ENCODE measurements at places on chromosomes 7 and 10.
A peak's percentile ranks its signal among the peaks of the same experiment; 100 is the strongest.

DNA sequence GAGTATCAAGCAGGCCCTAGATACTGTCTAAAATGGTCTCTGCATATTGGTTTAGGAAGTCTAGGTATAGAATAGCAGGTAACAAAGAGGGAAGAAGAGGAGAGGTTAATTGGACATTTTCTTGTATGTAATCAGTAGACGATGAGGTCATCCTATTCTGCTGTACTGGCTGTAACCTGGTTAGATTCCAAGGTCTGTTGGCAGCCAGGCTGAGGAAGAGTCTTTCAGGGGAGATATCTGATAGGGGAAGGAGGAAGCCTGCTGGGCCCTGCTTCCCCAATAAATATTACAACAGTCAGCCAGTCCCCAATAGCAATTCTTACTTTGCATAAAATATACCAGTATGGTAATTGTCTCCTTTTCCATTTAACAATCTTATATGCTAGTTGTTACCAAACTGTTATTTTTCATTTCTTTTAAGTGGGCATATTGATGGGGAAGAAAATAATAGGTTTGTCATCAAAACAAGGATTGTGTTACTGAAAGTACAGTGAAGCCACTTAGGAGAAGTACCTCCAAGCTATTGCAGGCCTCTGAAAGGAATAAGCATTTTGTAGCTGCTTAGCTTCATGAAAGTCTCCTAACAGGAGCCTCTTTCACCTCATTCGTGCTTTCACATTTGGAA lies 186.4 kb downstream of the LRRC4 start:
- DNase-seq: peak; percentile 29

DNA sequence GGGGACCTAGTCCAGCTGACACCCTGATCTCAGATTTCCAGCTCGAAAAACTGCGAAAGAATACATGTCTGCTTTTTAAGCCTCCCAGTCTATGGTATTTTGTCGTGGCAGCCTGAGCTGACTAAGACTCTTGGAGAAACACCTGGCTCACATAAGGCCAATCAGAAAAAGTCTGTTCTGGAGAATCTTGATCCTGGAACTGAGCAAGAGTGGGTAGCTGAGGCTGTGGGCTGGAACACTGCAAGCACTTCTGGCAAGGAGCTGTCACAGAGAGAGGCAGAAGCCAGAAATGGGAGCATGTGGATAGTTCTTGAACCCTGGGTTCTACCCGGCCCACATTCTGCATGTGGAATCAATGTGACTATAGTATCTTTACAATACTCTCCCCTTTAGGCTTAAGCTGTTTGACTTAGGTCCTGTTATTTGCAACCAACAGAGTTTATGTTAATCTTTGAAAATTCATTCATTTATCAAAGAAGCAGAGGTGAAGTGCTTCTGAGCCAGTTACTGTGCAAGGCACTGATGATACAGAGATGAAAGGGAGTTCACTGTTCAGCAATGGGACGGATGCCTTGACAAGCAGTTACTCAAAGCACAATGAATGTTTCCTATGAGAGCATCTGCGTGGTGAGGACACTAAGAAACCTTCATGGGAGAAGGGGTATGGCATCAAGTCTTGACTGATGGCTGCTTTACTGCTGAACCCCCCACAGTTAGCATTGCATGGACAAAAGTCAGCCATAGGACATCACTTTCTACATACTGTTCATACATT lies 4.4 kb upstream of the C10orf90 start:
- no peak for DNase-seq

DNA sequence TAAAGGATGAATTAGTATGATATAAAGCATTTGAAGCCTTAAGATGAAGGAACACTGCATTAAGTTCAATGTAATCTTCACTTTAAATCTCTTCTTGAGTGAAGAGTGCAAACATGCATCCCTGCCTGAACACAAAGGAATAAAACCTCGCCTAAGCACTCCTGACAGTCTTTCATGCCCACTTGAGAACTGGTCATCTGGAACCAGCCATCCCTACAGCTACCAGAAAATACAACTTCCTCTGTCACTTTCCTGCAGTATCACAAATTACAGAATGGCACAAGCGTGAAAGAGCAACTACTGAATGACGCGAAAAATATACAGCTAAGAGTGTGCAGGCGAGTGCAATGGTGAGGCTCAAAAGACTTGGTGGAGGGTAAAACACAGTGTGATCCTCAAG lies 1079.9 kb downstream of the CNTNAP2 start:
- no peak for DNase-seq

GRCh38 chr7:114802632-114803031 lies 119.3 kb upstream of the MDFIC start:
- no peak for DNase-seq

DNA sequence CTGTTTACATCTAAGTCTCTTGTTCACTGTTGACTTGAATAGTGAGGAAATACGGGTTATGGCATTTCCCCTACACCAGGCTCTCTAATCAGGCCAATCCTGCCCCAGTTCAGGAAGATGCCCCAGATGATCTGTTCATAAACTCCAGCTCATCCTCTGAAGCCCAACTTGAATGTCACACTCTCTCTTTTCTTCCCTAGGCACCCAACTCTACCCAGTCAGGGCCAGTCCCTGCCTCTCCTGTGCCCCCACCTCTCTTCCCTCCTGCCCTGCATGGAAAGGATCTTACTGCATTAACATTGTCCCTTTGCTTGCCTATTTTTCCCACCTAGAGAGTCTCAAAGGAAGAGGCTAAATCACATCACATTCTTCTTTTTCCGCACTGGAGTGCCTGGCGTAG lies 10.6 kb upstream of the TRPV6 start:
- DNase-seq: no peak

DNA sequence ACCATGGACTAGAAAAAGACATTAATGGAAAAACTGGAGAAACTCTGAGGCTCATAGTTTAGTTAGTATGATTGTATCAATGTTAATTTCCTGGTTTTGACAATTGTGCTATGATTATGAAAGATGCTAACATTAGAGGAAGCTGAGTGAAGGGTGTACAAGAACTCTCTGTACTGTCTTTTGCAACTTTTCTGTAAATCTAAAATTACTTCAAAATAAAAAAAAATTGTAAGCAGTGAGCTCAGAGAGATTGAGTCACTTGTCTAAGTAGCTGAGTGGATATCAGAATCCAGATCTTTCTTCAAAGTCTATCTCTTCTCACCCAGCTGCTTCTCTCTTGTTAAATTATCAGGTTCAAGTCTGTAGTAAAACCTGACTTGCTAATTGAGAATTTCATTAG lies 181.1 kb downstream of the PLCE1 start:
- no peak for DNase-seq

DNA sequence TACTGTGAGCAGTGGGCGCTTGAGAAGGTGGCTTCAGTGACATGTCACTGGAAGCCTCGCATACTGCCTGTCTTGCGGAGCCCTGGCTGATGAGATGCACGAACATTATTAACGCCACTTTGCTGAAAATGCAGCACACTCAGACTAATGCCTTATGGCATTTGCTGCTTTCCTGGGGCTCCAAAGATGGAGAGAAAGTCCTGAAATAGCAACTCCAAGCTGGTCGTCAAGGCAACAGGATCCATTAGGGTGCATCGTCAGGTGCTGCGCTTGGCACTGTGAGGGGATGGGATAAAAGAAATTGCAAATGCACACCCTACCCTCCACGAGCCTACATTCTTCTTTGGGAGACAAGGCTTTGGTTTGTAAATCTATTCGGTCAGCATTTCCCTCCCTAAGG lies 592.5 kb downstream of the TYW1 start:
- DNase-seq: no peak

- DNase-seq: no peak
Observed at GRCh38 chr7:30154111-30154587, 19.4 kb downstream of the MTURN start.

DNA sequence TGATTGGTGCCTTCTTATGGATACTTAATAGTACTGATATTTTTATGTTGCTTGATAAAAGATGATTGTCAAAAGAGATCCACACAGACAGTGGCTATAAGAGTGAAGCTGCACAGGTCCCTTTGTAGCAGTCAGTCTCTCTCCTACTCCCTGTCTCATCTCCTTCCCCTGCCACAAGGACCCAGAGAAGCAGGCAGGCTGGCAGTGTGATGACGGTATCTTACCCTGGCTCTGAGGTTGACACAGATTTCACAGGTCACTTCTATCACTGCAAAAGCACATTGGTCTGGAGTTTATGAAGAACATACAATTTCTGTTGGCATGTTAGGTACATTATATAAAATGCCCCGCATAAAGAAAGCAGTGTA lies 64.4 kb upstream of the AHR start:
- DNase-seq: no peak

- DNase-seq: no peak
Observed at GRCh38 chr7:159004411-159004810, 140.3 kb downstream of the VIPR2 start.

DNA sequence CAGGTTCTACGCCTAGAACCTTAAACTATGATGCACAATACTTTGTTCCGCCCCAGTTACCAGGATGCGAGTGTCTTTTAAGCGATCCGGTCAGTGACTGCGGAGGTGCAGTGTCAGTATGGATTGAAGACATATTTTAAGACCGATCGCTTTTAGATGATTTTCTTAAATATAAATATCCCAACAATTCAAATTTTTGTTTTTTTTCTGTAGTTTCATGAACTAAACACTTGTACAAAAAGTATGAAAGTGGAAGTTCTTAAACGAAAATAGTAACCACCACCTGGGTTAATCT lies 835 bp downstream of the COMMD3 start:
- DNase-seq: no peak

GRCh38 chr10:1754506-1755153 lies 17.3 kb upstream of the ADARB2 start:
- no peak for DNase-seq

- no peak for DNase-seq
Observed at GRCh38 chr7:90570373-90570959, 25.7 kb upstream of the CDK14 start.

DNA sequence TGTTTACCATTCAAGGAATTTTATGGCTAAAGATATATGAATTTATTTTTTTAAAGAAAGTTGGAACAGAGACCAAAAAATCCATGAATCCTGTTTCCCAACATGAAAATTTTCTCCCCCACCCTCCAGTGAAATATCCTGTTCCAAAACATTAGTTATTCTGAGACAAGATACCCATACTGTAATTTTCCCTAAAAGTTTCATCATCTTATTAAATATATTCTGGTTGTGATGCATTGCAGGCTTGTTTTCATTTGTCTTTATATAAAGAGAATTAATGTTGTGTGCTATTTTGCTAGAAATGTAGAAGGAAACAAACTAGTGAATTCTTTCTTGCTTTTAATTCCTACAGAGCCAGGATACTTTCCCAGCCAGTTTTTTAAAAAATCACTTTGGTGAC lies 106.6 kb downstream of the EXOC4 start:
- DNase-seq: no peak

GRCh38 chr7:570801-571070 lies 51.1 kb upstream of the PDGFA start:
- DNase-seq: no peak

Data from NCI-H2081 treated with DMSO at 0.1 percent for 48 hours (cell line).